ENCODE measurements at places on chromosomes 13 and 19.

GRCh38 chr13:43132911-43133310 is 109.5 kb downstream of the DNAJC15 start:
- no peak for DNase-seq

- DNase-seq = no peak
Measured at GRCh38 chr13:100433475-100433874, 155.1 kb downstream of the GGACT start.

- no peak for DNase-seq
Measured at GRCh38 chr13:44906230-44906629, 83.0 kb downstream of the NUFIP1 start.

- no peak for DNase-seq
Measured at GRCh38 chr13:102236341-102236740, 165.5 kb downstream of the FGF14 start.

DNA sequence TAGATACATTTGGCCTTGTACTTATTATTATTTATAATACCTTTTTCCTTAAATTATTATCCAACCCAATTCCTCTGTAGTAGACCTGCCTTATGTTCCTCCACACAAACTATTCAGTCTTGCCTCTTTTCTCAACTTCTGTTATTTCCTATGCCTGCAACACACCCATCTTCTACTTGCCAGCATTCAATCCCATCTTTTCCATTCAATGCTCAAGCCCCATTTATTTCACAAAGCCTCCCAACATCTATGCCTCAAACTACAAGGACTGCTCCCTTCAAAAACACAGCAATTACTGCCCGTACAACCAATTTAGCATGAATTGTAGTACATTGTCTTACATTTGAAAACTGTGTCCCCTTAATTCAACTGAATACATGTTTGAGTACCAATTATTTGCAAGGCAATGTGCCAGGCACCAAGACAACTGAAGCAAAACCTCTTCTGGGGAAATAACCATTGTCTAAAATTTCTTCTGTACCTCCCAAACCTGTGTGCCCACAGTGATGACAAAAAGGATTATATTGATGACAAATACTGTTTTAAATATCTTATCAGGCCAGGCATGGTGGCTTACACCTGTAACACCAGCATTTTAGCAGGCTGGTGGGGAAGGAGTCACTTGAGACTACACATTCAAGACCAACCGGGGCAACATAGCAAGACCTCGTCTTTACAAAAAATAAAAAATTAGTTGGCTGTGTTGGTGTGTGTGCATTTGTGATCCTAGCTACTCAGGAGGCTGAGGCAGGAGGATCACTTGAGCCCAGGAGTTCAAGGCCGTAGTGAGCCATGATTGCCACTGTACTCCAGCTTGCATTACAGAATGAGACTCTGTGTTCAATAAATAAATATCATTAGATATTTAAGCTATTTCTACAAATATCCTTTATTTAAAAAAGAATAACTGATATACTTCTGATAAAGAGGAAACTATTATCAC is 35.1 kb downstream of the ELF1 start:
- DNase-seq = no peak

GRCh38 chr19:53927739-53928138 is 18.7 kb downstream of the CACNG7 start:
- DNase-seq = peak; percentile 44

DNA sequence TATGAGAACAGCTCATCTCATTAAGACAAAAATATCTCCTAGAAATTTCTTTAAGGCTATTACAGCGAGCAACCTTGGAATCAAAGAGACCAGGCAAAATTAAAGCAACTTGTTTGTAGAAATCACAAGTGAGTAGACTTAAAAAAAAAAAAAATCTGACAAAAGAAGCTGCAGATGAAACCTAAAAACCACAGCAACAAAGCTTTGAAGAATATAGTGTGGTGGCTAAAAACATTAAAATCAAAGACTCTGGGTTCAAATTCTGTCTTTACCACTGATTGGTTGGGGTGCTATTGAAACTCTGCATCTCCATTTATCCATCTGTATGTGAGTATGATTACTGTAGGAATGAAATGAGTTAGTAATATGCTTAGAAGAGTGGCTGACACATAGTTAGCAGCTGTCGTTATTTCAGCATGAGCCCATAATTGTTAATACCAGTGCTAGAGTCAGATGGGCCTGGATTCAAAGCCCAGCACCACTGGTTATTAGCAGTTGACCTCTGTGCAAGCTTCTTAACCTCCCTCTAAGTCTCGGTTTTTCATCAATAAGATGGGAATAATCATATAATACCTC is 157.6 kb downstream of the FOXO1 start:
- no peak for DNase-seq

DNA sequence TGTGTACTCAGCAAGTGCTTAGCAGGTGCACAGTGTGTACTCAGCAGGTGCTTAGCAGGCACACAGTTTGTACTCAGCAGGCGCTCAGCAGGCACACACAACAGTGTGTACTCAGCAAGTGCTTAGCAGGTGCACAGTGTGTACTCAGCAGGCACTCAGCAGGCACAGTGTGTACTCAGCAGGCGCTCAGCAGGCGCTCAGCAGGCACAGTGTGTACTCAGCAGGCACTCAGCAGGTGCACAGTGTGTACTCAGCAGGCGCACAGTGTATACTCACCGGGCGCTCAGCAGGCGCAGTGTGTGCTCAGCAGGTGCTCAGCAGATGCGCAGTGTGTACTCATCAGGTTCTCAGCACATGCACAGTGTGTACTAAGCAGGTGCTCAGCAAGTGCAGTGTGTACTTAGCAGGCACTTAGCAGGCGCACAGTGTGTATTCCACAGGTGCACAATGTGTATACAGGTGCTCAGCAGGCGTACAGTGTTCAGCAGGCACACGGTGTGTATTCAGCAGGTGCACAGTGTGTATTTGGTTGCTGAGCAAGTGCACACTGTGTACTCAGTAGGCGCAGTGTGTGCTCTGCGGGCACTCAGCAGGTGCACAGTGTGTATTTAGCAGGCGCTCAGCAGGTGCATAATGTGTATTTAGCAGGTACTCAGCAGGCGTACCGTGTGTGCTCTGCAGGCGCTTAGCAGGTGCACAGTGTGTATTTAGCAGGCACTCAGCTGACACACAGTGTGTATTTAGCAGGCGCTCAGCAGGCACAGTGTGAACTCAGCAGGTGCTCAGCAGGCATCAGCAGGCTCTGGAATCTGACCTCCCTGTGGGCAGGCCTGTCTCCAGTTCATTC is 15.1 kb downstream of the CRTC1 start:
- DNase-seq = no peak

- DNase-seq = peak; percentile 44
Measured at GRCh38 chr19:17049711-17050280, 23.2 kb upstream of the CPAMD8 start.

DNA sequence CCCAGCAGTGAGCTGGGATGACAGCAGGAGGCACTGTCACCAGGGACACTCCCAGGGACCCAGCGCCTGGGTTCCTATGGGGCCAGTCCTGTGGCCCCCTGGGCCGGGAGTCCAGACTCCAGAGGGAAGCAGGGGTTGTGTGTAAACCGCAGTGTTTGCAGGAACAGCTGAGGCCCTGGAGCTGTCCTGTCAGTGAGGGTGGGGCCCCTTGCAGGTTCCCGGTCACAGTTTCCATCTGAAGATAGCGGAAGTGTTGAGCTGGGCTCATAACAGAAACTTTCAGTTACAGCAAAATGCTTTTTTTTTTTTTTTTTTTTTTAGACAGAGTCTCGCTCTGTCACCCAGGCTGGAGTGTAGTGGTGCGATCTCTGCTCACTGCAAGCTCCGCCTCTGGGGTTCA is 17.7 kb upstream of the CSNK1G2 start:
- DNase-seq = no peak

DNA sequence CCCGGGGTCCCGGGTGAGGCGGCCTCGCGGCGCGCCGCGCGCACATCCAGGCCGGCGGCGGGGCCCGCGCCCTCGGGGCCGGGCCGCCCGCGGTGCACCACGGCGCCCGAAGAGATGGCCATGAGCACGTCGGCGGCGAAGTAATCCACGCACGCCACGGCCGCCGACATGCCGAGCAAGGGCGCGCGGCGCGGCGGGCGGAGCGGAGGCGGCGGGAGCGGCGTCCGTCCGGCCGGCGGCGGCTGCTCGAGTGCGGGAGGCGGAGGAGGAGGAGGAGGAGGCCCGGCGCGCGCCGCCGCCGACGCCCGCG is at the start of gene KLF16:
TSS of gene KLF16 (minus strand) at position 252 of the 310 bp plus-strand sequence. CDS start at position 170, 82 bp downstream.
- DNase-seq = no peak

GRCh38 chr13:113616991-113617749 is 32.6 kb downstream of the TFDP1 start:
- DNase-seq = peak; percentile 11

- no peak for DNase-seq
Measured at GRCh38 chr19:584240-585001, 5.3 kb upstream of the HCN2 start.

GRCh38 chr13:99355267-99356011 is 48.2 kb upstream of the GPR183 start:
- no peak for DNase-seq

DNA sequence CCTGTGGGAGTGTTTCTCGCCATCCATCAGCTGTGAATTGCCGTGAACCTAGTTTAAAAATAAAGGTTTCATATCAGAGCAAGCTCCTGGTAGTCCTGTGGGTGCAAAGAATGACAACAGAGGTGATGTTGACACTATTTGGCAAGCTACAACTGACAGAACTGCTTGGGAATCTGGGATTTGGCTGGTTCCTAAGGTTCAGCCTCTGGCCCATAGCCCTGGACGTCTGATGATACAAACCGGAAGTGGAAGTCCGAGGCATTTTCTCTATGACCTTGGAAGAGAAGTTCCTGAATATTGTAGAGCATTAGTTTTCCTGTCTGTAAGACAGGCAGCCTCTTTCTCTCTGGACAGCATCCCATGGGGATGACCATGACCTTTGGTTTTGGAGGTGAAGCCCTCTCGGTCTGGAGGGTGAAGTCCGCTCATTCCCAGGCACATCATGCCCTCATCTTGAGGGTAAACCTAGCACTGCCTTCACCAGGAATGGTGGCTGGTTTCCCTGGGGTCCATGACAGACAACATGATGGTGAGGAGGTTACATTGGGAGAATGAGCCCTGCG is 29.1 kb downstream of the GATAD2A start:
- peak; percentile 24 for DNase-seq

GRCh38 chr13:44236801-44237207 is 136.8 kb upstream of the SERP2 start:
- no peak for DNase-seq

DNA sequence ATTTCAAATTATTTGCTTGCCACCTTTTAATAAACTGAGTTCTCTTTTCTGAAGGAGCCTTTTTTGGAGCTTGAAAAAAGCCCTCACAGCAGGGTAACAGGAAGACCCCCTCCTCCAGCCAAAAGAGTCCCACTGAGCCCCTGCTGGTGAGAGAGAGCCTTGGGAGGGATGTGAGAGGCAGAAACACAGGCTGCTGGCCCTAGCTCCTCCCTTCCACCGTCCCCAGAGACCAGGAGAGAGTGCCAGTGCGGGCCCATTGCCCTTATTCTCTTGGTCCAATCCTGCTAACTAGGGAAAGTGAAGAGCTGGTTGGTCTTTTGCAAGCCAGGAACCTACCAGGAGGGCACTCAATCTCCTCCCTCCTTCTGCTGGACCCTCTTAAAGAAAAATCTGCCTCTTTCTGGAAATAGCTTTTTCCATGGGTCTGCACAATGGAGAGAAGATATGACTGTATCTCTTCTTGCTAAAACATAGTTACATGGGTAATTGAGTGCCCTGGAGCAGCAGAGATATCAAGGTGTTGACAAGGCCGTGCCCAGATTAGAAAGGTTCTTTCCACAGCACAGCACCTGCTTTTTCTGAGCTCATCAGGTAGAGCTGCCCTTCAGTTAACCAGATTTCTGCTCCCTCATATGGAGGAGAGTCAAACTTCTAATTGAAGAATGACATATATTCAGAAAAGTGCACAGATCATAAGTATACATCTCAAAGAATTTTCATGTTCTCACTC is 113.9 kb downstream of the LRCH1 start:
- no peak for DNase-seq

- DNase-seq = no peak
Measured at GRCh38 chr13:29396446-29396845, 199.0 kb downstream of the SLC7A1 start.

DNA sequence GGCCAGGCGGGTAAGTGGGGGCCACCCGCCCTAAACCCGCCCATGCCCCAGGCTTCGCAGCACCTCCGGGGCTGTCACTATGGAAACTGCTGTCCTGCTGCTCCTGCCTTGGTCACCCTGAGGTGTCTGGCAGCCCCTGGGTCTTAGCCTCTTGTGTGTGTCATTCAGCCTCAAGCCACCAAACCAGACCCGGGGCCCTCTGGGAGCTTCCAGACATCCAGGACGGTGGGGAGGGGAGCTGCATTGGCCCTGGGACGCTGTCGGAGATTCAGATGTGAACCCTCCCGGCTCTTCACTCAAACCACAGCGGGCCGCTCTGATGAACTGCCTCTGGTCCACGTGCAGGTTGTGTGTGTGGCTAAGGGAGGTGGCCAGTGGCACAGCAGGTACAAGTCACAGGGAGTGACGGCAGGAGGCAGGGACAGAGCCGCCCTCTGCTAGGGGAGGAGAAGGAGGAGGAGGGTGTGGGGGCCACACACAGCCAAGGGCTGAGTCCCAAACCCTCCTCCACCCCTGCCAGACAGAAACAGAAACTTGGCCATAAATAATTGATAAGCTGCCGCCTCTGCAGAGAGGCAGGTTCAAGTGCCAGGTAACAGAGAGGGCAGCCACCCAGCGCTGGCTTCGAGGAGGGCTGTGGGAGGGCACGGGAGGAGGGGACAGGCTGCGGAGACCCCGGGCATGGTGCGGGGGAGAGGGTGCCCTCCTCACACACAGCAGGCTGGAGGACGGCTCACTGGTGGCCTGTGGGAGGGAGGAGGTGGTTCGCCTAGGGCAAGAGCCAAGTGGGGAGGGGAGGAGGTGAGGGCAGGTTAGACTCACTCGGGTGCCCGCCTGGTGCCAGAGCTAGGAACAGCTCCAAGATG is 8.0 kb downstream of the NANOS3 start:
- no peak for DNase-seq

DNA sequence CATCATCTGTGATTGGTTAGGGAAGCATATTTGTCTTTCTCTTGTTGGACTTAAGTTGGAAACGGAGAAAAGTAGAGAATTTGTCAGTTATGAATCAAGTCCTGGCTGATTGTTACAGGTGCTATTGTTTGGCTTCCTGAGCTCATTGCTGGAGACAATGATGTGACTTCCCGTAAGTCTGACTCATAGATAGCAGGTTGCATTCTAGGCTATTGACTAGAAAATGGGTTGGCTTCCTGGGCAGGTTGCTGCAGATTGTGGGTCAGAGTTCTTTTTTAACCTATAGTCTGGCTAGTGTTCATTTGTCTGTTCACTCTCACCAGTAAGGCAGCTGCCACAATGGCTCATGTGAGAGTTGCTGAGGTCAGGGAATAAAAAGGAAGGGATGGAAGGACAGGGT is 101.5 kb downstream of the CCNA1 start:
- no peak for DNase-seq

GRCh38 chr19:24004166-24004565 is 82.8 kb upstream of the ZNF254 start:
- no peak for DNase-seq
